ENCODE measurements at places on chromosomes 11 and 22.

- no peak for DNase-seq
Measured at GRCh38 chr11:34055218-34056000, 3.9 kb downstream of the CAPRIN1 start.

DNA sequence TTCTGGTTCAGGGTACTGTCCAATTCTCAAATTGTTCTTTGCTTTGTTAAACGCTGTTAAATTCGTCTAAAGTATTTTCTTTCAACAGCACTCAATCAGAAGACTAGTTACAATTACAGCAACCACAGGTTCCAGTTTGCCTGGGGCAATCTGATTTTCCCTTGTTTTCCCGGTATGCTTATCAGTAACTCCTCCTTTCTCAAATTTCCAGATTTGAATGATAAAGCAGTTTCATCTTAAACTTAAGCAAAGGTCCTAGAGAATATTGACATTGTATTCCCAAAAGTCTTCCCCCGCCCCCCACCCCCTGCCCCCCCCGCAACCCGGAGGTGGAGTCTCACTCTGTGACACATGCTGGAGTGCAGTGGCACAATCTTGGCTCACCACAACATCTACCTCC, 10.5 kb upstream of the USP28 start:
- no peak for DNase-seq

GRCh38 chr22:44889255-44889878, 120.4 kb downstream of the PHF21B start:
- no peak for DNase-seq

DNA sequence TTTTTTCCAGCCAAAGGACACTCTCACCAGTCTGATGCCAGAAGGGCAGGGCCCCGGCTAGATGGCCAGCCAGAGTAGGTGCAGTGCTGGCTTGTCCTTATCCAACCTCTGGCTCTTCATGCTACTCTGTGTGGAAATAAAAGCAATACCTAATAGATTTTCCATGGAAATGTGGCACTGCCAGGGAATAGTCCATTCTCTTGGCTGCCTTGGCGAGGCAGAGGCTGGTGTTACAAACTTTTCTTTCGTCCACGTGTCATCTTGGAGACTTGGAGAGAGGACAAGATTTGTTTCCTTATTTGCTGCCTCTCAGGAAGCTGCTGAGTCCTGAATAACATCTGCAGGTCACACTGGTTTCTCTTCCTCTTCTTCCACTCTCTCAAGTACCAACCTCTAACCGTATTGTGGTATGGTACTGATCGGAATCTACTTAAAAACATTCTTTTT, 17.2 kb upstream of the C1QTNF4 start:
- DNase-seq, result no peak

DNA sequence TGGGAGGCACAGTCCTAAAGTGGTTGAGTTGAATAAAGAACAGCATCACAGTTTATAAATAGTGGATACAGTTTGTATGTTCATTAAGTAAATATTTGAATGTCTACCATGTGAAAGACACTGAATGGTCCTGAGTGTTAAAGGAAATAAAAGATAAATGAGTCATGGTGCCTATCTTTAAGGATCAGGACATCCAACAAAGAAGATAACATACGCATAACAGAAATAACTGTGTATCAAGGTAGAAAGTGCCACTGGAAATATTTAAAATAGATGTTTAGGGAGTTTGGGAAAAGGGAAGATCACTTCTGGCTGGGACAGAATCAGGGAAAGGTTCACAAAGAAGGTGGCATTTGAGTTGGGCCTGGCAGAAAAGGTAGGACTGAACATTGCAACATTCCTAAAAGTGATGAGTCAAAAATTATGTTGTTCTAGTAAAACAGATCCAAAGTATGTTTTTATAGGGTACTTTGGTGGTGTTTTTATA, 41.5 kb downstream of the CSTPP1 start:
- DNase-seq, result no peak

DNA sequence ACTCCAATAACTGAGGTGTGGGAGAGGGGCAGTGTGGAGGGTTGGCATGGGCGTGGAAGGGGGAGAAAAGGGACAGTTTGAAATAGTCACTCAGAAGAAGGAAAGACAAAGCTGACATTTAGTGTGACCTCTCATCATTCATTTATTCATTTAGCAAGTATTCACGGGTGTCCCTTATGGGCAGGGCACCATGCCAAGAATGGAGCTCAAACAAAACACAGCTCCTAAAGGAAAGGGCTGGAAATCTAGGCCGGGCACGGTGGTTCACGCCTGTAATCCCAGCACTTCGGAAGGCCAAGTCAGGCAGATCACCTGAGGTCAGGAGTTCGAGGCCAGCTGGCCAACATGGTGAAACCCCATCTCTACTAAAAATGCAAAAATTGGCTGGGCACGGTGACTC, 19.4 kb upstream of the DGKZ start:
- no peak for DNase-seq

DNA sequence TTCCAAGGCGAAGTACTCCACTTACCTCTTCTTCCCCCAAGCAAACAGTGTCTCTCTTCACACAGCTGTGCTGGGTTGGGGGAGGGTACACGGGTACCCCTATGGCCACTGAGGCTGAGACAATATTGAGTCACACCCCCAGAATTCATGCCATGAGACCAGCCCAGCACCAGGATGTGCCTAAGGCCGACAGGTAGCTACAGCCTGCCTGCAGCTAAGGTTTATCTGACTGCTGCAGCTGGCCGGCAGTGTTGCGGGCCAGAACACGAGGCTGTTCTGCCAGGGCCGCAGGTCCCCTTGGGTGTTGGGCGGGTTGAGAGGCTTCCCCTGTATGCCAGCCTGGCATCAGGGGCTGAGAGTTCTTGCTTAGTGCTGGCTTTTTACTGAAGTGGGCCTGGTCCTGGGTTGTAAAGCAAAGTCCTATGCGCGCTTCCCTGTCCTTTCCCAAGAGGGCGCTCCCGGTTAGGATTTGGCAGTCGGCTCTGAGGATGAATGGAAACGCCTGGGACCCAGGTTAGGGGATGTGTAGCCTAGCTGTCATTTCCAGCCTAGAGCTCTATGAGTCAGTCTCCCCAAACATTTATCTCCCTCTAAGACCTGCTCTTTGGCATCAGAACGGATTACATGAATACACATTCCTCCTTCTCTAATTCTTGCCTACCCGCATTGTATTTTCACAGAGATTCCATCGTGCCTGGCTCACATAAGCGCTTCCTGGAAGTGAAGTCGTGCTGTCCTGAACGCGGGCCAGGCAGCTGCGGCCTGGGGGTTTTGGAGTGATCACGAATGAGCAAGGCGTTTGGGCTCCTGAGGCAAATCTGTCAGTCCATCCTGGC, 7.1 kb downstream of the USP18 start:
- peak; percentile 61 for DNase-seq

DNA sequence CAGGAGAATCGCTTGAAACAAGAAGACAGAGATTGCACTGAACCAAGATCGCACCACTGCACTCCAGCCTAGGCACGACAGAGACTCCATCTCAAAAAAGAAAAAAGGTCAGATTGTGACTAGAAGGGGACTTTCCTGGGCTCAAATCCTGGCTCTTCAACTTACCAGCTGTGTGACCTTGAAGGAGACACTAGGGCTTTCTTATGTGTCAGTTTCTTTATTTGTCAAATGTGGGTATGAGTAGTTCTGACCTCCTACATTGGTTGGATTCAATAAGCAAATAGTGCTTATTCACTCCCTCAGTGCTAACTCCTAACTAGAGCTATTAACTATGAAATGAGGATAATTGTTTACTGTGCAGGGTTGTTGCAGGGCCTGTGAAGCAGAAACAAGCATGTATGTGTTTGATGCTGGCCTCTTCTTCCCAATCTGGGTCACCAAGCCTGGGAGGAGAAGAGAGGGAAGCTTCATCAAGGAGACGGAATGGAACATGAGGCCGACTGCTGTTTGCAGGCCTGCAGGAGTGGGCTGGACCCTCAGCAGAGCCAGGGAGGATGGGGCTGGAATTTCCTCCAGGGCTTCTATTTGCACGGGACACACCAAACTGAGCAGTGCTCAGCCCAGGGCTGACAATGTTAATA, 22.5 kb downstream of the RHOD start:
- DNase-seq, result no peak

GRCh38 chr11:770642-771616, 6.4 kb downstream of the GATD1 start:
- no peak for DNase-seq

- DNase-seq, result no peak
Measured at GRCh38 chr11:70073871-70074371, 4.2 kb upstream of the ANO1 start.

DNA sequence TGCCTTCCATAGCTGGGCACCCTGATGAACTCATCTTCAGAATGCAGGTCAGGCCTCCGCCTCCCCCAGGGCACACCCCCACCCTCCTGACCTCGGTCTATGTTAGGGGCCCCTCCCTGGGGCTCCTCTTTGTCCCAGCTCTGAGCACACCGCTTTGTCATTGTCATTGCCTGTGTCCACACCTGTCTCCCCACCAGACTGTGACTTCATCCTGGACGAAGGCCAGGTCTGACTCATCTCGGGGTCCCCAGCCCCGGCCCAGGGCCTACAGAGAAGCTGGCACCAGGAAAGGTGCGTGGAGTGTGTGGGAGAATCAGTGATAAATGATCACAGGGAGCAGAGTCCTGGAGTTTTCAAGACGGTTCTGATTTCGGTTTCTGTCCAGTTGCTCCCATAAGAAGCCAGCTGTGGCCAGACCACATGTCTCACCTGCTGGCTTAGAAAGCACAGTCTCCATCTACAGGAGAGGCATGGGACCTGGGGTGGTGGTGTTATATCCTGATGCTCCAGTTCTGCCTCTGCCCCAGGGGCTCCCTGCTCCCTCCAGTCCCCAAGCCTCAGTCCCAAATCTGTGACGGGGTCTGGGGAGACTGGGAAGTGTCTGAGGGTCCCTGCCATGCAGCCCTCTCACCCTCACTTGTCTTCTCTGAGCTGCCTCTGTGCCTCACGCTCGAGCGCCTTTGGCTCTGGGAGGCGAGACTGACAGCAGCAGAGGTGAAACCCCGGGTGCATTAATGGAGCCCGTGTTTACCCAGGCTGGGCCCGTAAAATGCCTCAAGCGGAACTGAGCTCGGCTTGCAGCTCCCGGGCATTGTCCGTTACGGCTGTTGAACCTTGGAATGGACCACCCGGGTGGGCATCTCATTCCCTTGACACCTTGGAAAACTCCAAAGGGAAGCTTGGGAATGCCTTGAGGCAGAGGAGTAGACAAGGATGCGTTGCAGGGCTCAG, 85.5 kb upstream of the WNT11 start:
- no peak for DNase-seq

GRCh38 chr11:105719073-105719822, 109.4 kb downstream of the GRIA4 start:
- DNase-seq, result no peak

DNA sequence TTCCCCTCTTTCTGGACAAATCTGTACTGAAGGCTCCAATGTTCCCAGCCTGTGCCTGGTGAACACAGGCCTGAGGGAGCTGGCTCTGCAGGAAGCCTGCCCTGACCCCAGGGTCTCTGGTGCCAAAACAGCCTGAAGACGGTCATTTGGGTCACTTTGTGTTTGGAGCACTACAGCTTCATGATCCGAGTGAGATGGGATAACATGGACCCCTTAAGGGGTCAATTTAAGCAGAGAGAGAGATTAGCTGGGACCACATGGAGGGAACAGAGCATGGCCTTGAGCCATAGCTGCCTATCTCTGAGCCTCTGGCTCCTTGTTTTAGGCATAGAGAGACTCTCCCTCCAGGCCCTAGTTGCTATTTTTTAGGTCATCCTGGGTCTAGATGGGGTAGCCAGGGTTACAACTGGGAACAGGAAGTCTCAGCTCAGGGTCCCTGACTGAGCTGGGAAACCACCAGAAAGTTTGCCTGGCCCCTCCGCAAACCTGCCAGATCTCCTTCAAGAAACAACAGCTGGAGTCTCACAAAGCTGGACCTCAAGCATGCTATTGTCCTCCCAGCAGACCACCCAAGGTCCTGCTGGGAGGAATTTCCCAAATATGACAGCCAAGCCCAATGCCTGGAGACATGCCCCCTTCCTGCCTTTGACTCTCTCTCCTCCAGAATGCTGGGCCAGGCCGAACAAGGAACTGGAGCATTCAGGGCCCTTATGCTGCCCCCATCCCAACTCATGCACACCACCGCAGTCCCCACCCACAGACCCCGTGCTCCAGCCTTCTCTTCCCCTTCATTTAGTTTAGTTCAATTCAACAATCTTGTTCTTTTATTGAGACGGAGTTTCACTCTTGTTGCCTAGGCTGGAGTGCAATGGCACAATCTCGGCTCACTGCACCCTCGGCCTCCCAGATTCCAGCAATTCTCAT, 4.0 kb downstream of the SLCO2B1 start:
- DNase-seq, result no peak

- no peak for DNase-seq
Measured at GRCh38 chr11:126026579-126026978, 36.1 kb downstream of the CDON start.

DNA sequence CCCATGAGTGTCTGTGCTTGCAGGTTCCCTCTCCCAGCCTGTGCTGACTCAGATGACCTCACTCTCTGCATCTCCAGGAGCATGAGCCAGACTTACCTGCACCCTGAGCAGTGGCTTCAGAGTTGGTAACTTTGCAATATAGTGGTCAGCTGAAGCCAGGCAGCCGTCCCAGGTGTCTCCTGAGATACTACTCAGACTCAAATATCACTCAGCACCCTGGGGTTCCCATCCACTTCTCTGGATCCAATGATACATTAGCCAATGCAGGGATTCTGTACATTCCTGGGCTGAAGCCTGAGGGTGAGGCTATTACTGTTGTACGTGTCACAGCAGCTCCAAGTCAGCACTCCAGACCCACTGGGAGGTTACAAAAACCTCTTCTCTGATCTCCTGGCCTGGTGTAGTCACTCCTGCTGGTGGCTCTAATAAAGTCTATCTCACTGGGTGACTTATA, 87.8 kb upstream of the TOP3B start:
- no peak for DNase-seq

- DNase-seq, result no peak
Measured at GRCh38 chr22:49324527-49325491, 502.9 kb downstream of the BRD1 start.

DNA sequence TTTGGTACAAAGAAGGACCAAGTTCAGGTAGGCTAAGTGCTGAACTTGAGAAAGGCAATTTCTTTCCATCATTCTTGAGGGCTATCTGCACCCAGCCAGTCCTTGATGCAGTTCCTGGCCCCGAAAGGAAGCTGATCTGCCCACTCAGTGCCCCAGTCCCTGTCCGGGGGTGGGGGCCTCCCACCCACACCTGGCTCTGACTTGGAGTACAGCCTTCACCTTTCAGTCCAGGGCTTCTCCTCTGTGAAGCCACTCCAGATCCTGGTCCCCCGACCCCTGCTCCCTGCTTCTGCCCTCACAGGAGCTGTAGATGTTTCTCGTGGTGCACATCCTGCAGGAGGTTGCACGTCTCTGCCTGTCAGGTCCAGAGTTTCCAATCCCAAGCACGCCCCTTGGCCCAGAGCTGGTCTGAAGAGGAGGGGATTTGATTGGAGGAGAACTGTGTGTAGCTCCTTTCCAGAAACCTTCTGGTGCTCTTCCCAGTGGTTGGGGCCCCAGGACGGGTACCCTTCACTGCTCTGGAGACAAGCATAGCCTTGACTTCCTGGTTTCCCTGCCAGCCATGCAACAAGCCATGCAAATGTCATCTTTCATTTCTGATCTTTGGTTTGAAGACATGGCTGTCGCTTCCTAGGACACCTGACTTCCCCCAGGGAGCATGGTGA, 75.3 kb downstream of the BCR start:
- no peak for DNase-seq

GRCh38 chr11:68890490-68891231, 13.0 kb downstream of the MRPL21 start:
- DNase-seq, result no peak

GRCh38 chr11:120064341-120064740, 73.6 kb downstream of the TRIM29 start:
- DNase-seq, result no peak

All from AML-193 (cell line).